ENCODE measurements at places on chromosomes 11 and 22.

DNA sequence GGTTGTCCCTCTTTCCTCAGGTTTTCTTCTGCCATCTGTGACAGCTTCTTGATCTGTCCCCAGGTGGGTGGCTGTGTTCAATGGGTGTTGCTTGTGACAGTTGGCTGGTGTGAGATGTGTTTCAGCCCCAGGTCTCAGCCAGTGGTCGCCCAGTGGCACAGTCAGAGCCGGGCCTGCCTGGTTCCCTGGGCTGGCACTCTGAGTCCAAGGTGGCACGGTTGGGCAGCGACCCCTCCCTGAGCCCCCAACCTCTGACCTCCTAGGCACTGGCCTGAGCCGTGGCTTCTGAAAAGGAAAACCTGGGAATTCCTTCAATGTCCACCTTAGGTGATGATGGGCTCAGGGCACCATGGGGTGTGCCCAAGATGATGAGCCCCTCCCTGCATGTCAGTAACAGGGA, 14.0 kb upstream of the PRODH start:
- DNase-seq, result no peak

DNA sequence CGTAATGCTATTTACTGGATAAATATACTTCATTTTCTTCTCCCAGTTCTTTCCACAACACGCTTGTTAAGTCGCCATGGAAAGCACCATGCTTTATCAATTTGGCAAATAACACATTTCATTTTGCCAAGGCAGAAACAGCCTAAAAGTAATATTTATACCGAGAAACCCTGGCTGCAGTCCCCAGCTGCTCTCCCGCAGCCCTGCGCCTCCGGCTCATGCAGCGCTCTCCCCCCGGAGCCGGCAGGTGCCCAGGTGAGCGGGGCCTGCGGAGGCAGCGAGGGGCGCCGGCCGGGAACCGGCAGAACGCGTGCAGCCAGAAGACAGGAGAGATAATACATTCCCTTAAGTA, 681 bp upstream of the ARHGEF12 start:
- no peak for DNase-seq

GRCh38 chr22:48700566-48701295, 1126.9 kb downstream of the BRD1 start:
- DNase-seq, result no peak

DNA sequence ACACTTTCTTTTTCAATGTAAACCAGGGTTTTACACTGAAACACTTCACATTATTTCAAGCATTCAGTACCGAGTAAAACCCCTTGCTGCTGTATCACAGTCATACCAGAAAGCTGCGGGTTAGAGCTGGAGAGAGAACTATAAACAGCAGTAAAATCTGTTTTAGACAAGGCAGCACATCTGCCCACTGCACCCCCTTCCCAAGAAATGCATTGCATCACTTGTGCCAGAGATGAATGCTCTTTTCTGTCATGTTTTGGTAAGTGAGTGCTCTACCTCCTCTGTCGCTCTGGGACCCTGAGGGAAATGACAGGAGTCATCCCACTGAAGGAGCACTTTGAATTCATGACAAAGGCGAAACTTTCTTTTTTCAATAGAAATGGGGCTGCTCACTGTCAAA, 107.2 kb downstream of the MAML2 start:
- no peak for DNase-seq

DNA sequence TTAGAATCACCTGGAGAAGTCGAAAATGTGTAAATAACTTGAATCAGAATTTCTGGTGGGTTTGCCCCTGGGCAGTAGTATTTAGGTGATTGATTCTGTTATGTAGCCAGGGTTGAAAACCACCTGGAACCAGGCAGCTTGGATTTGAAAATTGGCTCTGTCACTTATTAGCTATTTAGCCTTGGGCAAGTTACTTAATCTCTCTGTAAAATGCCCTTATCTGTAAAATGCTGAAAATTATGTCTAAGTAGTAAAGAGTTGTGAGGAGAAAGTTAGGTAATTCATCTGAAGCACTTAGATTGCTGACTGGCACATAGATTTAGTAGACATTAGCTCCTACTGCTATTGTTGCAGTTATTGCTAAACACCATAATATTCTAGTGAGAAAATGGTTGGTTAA, 49.3 kb downstream of the PPME1 start:
- DNase-seq, result no peak

- DNase-seq, result no peak
These were observed 679 bp downstream of the SPCS2 start for GRCh38 chr11:74949753-74950137.

DNA sequence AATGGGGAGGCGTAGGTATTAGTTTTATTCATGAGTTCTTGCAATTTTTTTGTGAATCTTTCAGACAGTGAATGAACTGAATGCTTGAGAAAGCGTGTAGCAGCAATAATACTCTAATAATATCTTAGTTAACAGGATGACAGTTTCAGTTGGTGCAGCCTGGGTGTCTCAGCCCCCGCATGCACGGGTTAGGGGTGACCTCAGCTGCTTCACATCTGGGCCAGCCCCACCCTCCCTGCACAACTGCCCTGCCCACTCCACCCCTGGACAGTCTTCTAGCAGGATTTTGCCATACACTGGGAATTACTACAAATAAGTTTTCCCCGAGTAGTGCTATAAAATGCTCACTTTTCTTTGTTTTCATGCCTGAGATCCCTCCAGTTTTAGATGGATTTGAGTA, 83.2 kb downstream of the ST3GAL4 start:
- no peak for DNase-seq

DNA sequence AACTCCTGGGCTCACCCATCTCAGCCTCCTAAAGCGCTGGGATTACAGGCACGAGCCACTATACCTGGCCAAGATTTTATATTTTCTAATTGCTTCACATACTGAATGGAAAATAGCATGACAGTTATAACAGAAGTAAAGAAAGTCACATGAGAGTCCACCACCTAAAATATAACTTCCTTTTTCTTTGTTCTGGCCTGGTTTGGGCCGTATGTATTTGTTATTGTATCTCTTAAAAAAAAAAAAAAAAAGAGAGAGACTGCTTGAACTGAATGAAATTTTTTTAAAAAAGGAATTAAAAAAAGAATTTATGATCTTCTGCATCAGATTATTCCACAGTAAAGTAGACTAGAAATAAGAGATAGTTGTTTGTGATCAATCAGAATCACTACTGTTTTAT, 86.0 kb upstream of the GRIK4 start:
- DNase-seq, result no peak

GRCh38 chr11:95671768-95672167, 117.8 kb downstream of the FAM76B start:
- no peak for DNase-seq

DNA sequence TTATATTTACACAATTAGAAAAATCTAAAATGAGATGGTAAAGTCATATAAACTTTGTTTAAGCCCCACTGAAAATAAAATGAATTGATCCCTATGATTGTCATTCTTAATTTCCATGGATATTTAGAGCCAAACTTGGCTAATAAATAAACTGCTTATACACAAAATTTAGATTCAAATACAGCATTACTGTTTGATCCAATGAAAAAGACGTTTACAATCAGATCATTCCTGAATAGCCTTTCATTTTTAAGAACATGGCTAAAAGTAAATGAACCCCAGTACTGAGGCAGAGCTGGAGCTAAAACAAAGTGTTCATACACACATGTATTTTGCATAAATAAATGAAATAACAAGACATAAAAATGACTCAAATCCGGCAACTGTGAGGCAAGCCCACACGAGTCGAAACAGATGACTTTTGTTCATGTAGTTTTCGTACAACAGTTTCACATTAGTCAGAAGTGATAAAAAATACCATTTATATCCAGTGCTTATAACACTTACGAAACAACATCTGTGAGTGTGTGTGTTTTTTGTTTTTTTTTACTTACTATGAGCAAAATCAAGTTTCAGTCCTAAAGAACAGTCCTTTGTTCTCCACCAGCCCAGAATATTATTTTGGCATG, 386.5 kb downstream of the SOX6 start:
- no peak for DNase-seq

GRCh38 chr22:39170825-39171622, 18.5 kb upstream of the CBX7 start:
- peak; percentile 50 for DNase-seq

GRCh38 chr11:107271425-107271824, 186.2 kb downstream of the CWF19L2 start:
- no peak for DNase-seq

DNA sequence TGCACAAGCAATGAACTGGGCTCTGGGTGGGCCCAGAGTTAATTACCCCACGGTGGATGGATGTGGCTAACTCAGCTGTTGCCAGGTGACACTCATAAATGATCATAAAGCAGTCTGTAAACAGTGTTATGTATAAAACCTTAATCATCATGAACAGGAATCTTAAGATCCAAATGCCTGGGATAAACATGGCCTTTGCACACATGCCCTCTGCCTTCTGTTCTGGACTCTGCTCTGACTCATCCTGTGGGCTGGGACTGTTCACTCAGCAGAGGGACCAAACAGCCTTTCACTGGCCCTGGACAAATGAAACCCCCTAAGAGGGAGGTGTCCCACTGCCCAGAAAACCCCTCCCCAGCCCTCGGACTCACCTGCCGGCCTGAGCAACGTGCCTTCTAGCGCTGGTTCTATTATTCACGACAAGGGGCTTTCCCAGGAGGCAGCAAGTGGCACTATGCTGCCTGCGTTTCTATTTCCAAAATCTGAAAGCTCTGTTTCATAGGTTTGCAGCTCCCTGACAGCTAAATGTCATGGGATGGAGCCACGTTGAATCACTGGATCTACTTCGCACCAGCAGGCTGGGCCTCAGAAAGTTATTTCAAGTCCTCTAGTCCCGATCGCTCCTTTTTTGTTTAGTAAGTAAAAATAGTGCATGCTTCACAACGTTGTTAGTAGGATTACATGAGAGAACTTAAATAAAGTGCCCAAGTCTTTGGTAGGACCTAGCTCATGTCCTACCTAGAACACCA, 53.0 kb downstream of the LARGE1 start:
- no peak for DNase-seq

- no peak for DNase-seq
These were observed 8.0 kb downstream of the RBM14 start for GRCh38 chr11:66624450-66624849.

GRCh38 chr11:2655016-2655719, 44.6 kb downstream of the KCNQ1OT1 start:
- no peak for DNase-seq

- DNase-seq, result no peak
These were observed 3.4 kb upstream of the KCTD17 start for GRCh38 chr22:37048133-37048532.

DNA sequence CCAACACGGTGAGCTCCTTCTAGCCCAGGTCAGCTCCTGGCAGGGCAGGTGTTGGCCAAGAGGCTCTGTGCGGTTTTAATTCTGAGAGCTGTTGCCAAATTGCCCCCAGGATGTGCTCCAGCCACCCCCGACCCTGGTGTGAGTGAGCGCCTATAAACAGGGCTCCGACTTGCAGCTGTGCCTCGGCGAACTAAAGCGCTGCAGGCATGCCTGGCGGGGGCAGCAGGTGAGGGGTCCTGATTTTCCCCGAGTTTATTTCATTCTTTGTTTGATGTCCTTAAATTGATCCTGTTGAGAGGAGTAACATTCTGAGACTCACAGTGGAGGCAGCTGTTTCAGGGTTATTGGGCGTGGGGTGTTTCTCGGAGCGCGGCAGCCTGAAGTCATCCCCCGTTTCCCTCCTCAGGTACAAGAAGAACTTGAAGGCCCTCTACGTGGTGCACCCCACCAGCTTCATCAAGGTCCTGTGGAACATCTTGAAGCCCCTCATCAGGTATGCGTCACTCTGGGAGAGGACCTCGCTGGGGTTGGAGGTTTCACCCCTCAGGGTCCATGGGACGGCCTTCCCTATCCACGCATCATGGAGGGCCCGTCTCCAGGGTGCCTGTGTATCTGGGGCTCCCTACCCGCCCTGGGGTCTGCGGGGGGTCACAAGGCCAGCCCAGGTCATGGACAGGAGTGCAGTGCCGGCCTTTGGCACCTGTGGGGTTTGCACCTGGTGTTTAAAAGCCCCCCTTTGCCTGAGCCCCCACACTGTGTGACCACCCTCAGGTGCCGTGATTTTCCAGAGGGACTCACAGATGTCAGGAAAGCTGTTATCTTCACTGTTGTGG, 62.1 kb downstream of the ARHGAP8 start:
- DNase-seq, result no peak

- DNase-seq, result no peak
These were observed 8.2 kb downstream of the VPS37C start for GRCh38 chr11:61152816-61153592.

DNA sequence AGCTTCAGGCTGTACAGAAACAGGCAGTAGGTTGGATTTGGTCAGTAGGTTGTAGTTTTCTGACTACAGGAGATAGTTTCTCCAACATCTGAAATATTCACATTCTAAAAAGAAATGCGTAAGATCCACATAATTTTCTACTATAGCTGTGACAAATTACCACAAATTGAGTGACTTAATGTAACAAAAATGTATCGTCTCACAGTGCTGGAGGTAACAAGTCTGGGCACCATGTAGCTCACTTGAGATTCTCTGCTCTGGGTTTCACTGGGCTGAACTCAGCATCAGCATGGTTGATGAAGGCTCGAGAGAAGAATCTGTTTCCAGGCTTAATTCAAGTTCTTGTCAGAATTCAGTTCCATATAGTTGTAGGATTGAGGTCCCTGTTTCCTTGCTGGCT, 350.9 kb upstream of the CCDC179 start:
- DNase-seq, result no peak

DNA sequence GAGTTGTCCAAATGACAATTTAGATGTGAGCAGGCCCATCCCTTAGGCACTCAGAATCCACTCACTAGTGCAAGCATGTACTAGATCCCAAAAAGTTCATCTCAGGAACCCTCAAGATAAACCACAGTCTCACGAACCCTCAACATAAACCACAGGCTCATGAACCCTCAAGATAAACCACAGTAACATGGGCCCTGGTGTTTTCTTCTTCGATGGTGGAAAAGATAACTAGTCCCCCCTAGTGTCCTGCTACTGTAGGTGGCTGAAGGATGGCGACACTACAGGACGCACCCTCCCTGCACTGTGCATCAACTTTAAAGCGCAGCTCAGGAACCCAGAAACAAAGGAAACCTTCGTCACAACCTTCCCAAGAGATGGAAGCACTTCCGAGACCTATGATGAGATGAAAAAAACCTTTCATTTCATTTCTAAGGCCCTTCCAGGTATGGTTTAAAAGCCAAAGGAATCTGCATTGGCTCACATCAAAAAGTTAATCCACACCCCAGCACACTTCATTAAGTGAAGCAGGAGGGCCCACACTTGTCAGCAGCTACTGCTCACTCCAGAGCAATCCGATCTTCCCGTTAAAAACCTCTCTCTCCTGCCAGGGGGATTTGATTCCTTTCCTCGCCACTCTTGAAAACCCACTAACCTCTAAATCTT, 2.4 kb downstream of the LARGE1 start:
- no peak for DNase-seq
